Right atrium auricular region (tissue), 2 donors: ENCODE measurements at places on chromosomes 11 and 22.
A peak's percentile ranks its signal among the peaks of the same experiment; 100 is the strongest.

DNA sequence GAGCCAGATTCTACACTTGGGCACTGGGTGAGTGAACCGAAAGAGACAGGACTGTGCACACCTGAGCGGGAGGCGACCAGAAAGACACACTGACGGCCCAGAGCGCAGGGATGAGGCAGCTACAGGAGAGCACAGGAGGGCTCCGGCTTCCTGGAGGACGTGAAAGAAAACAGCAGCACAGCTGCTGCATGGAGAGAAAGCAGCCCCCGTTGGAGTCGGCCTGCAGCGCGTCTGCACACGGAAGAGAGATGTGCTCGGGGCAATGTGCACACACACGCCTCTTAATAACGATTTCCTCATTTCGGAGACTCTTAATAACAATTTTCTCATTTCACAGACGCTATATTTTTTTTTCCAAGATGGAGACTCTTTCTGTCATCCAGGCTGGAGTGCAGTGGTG, 160.4 kb downstream of the CTTN start:
- DNase-seq = no peak

GRCh38 chr11:2693271-2694261, 6.2 kb downstream of the KCNQ1OT1 start:
- no peak for DNase-seq

DNA sequence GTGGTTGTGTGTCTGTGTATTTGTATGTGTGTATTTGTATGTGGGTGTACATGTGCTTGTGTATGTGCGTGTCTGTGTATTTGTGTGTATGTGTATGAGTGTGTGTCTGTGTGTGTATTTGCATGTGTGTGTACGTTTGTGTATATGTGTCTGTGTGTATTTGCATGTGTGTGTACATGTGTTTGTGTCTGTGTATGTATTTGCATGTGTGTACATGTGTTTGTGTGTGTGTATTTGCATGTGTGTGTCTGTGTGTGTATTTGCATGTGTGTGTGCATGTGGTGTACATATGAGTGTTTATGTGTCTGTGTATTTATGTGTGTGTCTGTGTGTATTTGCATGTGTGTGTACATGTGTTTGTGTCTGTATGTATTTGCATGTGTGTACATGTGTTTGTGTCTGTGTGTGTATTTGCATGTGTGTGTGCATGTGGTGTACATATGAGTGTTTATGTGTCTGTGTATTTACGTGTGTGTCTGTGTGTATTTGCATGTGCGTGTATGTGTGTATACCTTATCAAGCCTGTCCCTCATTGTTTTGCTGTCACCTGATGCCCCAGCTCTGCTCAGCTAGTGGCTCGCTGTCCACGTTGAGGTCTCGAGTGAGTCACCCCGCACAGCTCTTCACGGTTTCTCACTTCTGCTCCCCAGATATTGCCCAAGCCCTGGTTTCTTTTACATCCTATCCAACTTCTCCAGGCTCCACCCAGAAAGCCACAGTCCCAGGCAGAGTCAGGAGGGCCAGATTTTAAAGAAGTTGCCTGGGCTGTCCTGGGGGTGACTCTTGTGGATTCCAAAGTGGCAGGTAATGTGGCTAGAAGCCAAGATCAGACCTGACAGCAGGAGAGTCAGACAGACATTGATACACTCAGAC, 15.2 kb downstream of the MB start:
- no peak for DNase-seq

GRCh38 chr11:120057595-120058581, 80.0 kb downstream of the TRIM29 start:
- DNase-seq = peak; percentile 47

- no peak for DNase-seq
These were observed 3.3 kb upstream of the CRACR2B start for GRCh38 chr11:824292-824880.

DNA sequence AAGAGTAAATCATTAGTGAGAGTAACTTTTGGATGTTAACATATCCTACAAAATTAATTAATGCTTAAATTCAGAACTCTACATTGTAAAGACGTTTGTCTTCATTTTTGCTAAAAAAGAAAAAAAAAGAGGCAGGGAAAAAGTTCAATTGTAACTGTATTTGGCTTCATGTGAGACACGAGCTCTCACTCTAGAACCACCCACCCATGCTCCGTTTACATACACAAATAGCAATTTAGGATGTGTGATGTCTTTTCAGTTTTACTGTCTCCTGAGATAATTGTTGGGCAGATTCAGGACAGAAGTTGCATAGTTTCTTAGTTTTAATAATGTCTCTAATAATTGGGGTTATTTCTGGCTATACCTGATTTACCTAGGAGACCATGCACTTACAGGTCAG, 248.6 kb downstream of the AASDHPPT start:
- no peak for DNase-seq

GRCh38 chr11:61150706-61151544, 10.3 kb downstream of the VPS37C start:
- DNase-seq = no peak

- DNase-seq = no peak
These were observed 3.8 kb downstream of the APOBEC3D start for GRCh38 chr22:39024519-39025308.

GRCh38 chr11:62914416-62914815, 6.7 kb downstream of the CHRM1 start:
- DNase-seq = no peak

- no peak for DNase-seq
These were observed 622.6 kb downstream of the LUZP2 start for GRCh38 chr11:25119416-25119815.

DNA sequence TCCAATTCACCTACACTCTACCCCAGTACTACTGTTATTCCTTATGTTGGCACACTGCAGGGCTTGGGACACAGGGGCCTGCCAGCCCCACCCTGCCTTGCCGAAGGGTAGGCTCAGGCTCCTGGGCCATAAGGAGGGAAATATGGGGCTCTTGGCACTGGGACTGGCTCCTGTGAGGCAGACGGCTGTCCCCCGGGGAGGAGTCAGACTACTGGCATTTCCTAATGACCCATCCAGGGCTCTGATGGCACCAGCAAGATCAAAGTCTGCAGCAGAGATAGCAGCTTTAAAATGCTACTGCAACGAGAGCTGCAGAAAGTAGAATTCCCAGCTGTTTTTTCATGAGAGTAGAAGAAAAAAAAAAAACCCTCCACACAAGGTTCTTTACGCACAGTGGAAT, 42.2 kb upstream of the CYP2D6 start:
- no peak for DNase-seq

GRCh38 chr22:28563636-28564035, 116.0 kb downstream of the TTC28 start:
- DNase-seq = no peak

DNA sequence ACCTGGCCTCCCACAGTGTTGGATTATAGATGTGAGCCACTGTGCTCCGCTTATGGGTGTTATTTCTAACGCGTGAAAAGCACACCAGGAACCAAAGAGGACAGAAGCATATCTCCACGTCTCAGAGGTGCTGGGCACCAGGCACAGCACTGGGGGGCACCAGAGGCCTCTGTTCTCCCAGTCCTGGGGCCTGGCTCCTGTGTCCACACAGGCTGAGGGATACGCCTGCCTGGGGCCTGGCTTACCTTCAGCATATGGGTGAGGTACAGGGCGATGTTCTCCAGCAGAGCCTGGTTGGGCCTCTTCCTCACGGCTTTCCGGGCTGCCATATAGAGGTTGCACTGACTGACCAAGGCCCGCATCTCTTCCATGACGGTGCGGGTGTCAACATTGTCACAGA, 24.7 kb upstream of the NAP1L4 start:
- no peak for DNase-seq

DNA sequence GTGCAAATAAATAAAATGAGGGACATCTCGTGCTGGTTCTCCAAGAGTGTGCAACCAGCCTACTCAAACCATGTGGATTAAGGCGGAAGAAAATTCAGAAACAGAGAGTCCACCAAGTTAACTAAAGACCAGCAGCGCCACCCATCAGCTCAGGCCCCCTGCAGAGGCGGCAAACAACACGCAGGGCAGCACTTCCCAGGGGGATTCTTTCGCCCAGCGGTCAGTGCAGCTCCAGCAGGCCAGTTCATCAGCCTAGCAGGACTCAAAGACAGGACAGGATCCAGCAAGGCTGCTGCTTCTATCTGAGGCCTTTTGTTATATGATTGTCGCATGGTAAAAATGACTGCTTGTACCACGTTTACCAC, 51.7 kb downstream of the PACSIN2 start:
- no peak for DNase-seq

DNA sequence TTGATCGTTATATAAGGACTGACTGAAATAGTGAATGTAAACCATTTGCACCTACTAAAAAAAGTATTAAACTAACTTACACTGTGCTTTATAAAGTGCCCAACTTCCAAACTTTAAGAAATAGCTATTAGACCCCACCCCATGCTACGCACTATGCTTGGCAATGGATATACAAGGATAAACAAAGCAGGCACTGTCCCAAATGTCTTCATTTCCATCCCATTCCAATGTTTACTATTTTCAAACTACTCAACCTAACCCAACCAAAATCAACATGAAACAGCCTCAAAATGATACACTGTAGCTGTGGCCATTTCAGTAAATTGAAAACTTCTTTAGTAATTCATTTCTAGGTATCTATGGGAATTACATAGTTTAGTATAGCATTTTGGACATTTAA, 12.5 kb downstream of the PHF21A start:
- DNase-seq = no peak

DNA sequence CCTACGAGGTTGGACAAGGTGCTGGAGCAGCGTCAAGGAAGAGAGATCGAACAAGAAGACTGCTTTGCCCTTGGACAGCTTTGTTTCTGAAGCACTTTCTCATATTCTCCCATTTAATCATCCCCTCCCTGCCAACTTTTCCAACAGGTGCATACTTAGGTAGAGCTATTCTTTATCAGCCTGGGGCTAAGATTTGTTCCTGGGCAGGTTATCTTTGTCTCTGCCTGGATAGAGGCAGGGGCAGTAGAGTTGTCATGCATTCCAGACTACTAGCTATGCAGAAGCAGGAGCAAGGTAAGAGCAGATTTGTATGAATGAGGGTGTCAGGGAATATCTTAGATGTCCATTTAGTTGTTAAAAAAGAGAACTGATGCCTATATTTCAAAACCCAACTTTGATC, 82.3 kb downstream of the PTPRJ start:
- DNase-seq = no peak

GRCh38 chr22:26735019-26735409, 77.6 kb downstream of the MIAT start:
- no peak for DNase-seq

- DNase-seq = no peak
These were observed 13.4 kb upstream of the CTSD start for GRCh38 chr11:1776944-1777715.

GRCh38 chr22:49260681-49261580, 566.7 kb downstream of the BRD1 start:
- DNase-seq = no peak

- DNase-seq = no peak
These were observed 63.9 kb downstream of the MYO7A start for GRCh38 chr11:77191823-77192495.

DNA sequence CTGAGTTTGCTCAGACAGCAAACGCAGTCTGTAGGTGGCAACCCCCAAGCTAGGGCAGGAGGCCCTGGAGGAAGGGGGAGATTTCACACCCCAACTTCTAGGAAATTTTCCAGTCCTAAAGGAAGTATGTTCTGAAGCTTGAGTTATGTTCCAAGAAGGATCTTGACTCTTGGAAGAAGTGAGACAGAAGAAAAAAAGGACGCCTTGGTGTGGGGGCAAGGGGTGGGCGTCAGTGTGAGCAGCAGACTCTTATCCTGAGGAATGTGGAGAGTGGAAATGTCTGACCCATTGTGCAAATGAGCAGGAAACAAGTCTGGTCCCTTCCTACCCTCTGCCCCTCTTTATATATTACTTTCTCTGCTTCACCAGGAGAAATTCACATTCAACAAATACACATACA, 368.5 kb upstream of the NARS2 start:
- no peak for DNase-seq

DNA sequence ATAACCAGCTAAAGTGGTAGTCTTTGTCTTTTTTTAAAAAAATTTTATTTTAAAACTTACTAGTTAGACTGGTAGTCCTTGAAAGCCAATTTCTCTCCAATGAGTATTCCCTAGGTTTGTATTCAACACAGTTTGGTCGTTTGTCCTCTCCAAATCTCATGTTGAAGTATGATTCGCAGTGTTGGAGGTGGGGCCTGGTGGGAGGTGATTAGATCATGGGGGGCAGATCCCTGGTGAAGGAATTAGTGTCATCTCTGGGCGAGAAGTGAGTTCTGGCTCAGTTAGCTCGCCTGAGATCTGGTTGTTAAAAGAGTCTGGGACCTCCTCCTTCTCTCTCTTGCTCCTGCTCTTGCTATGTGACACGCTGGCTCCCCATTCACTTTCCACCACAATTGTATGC, 18.0 kb downstream of the FLI1 start:
- no peak for DNase-seq

GRCh38 chr11:67371189-67371910, 2.0 kb downstream of the CLCF1 start:
- DNase-seq = peak; percentile 72

GRCh38 chr22:18966748-18967147, 30.7 kb upstream of the PRODH start:
- no peak for DNase-seq

- DNase-seq = no peak
These were observed 36.0 kb downstream of the GGTLC2 start for GRCh38 chr22:22680396-22680795.

- no peak for DNase-seq
These were observed 12.8 kb downstream of the RPUSD4 start for GRCh38 chr11:126198648-126199047.

- DNase-seq = no peak
These were observed 548.7 kb upstream of the CADM1 start for GRCh38 chr11:116052603-116053547.
